ENCODE measurements at places on chromosomes 7 and 10.

DNA sequence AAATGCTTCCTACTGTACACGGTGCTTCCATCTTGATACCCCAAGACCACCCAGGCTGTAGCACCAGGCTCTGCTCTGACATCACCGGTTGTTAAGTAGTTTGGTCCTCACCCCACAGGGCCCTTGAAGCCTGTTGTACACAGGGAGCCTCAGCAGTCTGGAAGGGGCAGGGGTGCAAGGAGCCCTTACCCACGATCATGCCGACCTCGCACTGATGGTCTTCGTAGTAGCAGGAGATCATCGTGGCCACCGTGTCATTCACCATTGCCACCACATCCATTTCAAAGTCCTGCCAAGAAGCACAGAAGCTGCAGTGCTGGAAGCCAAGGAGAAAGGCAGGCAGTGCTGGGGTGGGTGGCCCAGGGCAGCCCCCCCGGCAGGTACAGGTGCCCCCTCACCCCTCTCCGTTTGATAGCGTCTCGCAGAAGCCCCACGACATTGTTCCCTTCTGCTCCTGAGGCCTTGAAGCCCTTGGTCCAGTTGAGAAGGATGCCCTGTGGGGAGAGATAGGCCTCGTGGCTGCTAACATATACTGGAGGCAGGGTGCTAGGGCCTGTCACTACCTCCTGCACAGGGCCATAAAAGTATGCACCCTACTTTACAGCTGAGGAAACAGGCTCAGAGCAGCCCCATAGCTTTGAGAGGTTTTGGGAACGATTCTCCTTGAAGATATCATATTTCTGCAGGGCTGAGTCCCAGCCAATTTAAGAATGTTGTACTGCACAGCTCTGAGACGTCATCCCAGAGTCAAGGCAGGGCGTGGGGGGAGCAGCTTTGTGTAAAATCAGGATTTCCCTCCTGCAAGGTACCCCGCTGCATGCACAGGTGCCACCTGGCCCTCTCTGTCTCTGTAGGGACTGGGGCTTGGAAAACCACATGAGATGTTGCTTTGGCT is 8.7 kb upstream of the MYL7 start:
- no peak for DNase-seq

DNA sequence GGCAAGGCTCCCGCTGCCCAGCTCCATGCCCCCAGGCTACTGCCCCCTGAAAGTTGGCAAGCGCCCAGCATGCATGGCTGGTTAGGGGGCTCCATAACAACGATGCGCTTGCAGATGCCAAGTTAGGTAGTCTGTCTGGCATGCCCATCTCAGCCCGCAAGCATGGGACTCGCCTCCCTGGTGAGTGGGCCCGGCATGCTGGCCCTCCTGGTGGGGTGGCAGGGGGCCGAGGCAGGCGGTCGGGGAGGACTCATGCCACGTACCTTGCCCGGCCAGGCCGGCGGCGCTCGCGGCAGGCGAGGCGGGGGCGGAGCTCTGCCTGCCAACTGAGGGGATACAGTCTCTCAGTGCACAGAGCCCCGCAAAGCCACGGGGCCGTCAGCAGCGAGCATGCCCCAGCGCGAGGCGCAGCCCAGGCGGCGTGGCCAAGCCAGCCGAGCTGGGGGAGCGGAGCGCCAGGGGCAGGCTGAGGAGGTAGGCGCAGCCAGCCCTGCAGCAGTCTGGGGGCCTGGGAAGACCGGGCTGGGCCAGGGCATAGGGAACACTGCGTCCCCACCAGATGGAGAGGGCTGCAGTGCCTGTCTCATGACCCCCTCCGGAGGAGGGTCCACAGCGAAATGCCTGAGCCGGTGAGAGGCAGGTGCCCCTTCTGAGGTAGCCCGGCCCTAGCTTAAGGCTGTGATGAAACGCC is 28.0 kb upstream of the NDST2 start:
- DNase-seq = no peak

GRCh38 chr10:92200564-92200963 is 90.3 kb downstream of the CPEB3 start:
- no peak for DNase-seq

- DNase-seq = no peak
These were observed 2.4 kb downstream of the MIOS start for GRCh38 chr7:7569081-7569527.

DNA sequence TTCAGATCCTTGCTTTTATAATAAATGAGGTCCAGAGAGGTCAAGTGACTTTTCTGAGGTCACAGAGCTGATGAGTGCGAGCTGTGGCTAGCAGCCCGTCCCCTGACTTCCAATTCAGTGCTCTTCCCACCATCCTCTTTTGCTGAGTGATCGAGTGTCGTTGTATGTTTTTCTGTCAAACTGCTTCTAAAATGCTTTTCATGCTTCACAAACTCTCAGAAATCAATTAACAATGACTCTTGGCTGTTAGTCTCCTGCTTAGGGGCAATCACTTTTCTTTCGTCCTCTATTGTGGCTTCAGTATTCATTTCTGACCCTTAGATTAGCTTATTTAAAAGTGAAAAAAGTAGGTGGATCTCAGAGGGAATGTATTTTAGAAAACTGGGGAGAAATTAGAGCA is 423.7 kb downstream of the DPP6 start:
- DNase-seq = no peak

DNA sequence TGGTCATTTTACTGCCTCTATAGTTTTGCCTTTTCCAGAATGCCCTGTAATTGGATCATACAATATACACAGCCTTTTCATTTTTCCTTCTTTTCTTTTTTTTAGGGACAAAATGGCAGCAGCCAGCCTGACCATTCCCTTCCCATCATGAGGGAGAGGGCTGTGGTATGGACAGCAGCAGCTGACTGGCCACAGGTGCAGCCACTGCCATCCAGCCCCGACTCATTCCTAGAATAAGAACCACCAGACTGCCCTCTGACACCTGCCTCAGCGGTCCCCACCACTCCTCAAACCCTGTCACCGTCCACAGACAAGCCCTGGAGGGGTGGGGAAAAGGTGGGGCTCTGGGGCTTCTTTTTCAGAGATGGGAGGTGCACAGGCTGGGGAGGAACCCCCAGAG is 92.8 kb downstream of the EPDR1 start:
- DNase-seq = no peak

DNA sequence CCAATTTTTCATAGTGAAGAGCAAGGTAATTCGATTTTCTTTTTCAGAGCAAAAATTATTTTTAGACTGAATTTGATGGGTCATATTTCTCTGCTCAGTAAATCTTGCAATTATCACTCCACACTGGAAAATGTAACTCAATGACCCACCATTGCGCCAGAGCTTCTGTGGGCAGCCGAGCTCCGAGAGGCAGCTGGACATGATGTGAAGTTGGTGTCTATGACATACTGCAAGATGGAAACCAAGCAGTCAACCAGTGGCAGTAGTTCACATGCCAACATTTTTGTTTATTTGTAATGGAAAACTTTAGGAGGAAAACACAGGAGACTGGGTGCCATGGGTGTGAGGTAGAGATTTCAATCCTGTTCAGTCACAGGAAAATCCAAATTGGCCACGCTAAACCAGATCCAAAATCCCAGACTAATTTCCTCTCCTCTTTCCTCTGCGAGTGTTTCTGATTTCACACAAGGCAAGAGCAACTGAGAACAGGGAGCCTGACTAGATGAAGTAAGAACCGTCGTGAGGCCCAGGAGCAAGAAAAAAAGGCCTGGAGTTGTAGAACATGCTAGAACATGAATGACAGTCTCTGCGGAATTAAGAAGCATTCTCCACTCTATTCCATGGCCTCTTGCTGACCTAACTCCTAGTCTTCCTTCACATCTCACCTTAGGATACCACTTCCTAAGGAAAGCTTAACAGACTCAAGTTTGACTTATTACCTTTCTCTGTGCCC is 39.3 kb downstream of the CALD1 start:
- DNase-seq = no peak

GRCh38 chr10:81179805-81180452 is 642.2 kb downstream of the SH2D4B start:
- DNase-seq = no peak

DNA sequence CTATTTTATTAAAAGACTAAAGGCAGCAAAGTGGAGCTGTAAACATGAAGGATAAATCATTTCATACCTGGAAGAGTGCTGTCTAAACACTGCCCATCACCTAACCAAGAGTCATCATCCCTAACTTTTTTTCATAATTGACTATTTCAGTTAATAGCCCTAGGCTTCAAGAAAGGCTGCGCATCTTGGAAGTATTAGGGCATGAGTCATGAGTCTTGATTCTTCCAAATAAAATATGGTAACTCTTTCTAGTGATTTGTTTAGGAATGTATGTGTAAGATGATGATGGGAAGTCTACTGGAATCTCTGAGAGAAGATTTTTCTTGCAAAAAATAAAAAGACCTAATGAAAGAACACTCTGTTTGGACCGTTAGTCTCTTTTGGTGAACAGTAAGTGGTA is 207.7 kb upstream of the AHR start:
- no peak for DNase-seq

DNA sequence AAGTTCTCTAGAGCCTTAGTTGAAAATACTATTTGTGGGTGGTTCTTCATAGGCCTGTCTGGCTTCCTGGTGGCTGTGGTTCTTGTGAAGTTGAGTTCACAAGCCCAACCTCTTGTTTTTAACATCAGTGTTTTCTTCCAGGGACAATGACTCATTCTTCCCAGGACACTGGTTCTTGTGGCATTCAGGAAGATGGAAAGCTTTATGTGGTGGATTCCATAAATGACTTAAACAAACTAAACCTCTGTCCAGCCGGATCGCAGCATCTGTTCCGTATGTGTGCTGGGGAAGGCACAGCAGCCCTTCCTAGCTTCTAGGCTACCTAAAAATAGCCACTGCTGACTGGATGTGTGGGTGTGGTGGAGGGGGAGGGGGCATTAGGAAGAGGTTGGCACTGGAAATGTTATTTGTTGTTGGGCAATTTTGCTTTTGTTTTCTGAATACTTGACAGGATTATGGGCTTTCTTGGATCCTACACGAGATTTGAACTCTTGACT is 3.9 kb downstream of the LSMEM1 start:
- DNase-seq = no peak

- DNase-seq = no peak
These were observed 8.4 kb downstream of the OSBPL3 start for GRCh38 chr7:24971333-24972165.

GRCh38 chr7:130210181-130210935 is 2.7 kb downstream of the SSMEM1 start:
- DNase-seq = no peak

GRCh38 chr10:32068569-32068968 is 12.3 kb upstream of the KIF5B start:
- no peak for DNase-seq

GRCh38 chr10:51910596-51910995 is 211.2 kb upstream of the CSTF2T start:
- DNase-seq = no peak

DNA sequence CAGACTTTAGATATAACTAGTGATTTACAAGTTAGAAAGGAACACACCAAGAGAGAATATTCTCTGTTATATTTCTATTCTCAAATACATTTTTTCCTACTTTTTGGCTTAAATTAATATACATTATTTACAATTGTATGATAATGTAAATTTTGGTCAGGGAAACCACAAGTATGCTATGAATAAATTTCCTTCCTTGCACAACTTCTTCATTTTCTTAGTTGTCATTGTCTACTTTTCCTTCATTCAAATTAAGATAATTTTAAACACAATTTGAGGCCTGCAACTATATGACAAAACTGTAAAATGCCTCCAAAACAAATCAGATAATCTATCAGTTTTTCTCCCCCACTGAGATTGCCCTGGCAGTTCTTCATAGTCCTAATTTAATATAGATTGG is 131.3 kb downstream of the CDK14 start:
- DNase-seq = no peak

GRCh38 chr10:102611514-102612087 is 32.7 kb upstream of the TRIM8 start:
- DNase-seq = no peak

DNA sequence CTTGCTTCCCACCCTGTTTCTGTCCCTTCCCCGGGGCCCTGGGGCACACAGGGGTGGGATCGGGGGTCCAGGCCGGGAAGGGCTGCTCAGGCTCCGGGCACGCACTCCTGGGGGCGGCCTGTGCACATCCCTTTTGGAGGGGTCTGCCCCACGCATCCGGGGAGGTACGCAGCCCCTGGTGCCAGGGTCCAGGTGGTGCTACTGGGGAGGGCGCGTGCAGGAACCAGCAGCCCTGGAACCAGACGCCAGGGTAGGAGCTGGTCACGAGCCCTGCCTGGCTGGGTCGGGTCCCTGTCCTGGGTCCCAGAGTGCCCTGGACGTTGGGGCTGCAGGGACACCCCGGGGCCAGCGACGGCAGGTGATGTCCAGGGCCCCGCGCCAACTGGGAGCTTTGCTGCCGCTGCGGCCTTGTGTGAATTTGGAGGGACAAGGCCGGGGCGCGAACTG is 53.4 kb downstream of the GLRX3 start:
- no peak for DNase-seq

- no peak for DNase-seq
These were observed 38.2 kb upstream of the RPA3 start for GRCh38 chr7:7756577-7756976.

- DNase-seq = no peak
These were observed 1.2 kb upstream of the IDI1 start for GRCh38 chr10:1050145-1050544.

- no peak for DNase-seq
These were observed 618.5 kb downstream of the INHBA start for GRCh38 chr7:41084381-41084780.

DNA sequence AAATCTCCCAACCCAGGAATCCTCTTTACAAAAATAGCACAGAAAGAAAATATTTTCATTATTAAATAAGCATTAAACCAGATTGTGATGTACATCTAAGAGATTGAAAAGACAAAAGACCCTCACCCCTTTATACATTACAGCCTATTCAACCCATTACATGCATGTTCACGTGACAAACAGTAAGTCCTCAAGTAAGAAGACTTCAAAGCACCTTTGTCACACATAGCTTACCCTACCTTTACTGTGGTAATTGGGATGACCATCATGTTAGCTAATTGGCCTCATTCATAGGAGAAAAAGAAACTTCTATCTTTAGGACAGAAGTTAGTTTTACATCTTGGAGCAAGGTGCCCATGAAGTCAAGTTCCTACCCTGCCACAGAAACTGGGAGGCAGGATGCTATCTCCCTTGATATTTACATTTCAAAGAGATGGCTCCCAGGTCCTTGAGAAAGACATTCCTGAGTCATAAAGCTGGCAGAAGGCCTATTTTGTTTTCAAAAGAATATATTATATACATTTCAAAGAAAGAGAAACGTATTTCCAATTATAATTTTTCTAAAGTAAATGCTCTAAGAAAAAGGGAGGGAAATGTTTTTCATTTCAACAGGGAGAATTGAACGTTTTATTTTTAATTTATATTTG is 48.1 kb downstream of the GNAI1 start:
- DNase-seq = no peak

DNA sequence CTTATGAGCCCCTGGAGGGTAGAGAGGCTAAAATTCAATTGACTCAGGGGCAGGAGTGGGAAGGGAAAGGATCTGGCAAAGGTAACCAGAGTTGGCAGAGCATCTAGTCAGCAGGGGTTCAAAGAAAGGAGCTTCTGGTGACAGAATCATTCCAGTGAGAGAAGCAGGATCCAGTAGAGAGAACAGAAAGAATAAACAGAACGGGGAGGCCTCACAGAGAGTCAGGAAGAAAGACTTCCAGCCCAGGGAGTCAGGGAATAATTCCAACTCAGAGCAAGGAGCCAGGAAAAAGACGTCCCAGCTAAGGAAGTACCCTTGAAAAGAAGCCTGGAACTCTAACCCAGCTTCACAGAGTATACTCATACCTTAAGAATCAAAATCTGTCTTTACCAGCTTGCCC is 66.6 kb upstream of the CPXM2 start:
- DNase-seq = no peak
